ENCODE measurements at places on chromosomes 6 and 20.

GRCh38 chr20:23166563-23166962, 80.4 kb upstream of the CD93 start:
- DNase-seq: no peak

- no peak for DNase-seq
Observed at GRCh38 chr20:62364911-62365736, 2.0 kb downstream of the LAMA5 start.

DNA sequence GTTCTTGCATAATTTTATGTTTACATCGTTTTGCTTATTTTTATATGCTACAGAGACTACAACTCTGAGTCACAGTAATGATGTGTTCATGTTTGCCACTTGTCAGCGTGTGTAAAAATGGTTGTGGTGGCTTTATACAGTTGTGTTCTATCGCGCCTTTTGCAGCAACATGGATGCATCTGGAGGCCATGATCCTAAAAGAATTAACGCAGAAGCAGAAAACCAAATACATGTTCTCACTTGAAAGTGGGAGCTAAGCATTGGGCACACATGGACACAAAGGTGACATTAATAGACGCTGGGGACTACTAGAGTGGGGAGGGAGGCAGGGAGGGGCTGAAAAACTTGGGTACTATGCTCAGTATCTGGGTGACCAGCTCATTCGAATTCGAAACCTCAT, 996 bp upstream of the SEC23B start:
- no peak for DNase-seq

GRCh38 chr6:102895683-102896082, 1502.2 kb downstream of the GRIK2 start:
- no peak for DNase-seq

DNA sequence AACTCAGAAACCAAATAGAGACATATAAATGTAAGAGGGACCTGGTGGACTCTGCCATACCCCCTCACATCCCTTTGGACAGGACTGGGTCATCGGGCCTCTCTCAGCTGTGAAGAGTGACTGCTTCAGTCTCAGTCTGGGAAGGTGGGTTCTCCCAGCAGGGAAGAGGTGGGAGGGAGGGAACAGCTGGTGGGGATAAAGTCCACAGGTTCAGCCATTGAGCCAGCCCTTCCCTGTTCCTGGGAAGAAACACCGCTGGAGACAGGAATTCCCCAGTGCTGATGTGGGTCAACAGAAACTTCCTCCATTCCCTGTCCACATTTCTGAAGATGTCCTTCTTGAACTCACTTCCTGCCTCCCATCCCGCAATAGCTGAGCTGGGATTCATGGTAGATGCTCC, 209.2 kb upstream of the PMEPA1 start:
- no peak for DNase-seq

DNA sequence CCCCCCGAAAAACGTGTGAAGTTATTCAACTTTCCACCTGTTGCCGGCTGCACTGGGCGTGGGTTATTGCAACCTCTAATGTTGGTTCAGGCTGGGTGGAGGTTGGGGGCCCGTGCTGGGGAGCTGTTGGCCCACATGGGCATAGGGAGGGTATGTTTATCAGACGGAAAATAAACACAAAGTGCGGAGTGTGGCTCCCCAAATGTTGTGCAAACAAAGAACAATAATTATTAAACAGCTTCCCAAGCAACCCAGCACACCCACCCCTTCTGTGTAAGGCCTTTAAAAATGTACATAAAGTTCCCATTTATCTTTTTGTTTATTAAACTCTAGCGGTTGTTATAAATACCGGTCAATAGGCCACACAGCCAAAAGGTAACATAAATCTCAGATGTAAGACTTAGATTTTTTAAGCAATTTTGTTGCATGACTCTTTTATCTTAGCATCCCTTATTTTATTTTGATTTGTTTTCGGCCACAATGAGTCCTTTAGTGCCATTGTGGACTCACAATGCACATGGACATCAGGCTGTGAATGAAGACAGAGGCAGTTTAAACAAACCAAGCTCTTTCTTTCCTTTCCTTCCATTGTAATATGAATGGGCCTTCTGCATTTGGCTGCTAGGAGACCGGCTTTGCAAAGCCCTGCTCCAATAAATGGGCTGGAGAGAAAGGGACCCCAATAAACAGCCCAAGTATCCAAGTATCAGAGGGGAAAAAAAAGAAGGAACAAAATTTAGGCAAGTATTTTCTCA, 6.9 kb upstream of the DLL1 start:
- DNase-seq: no peak

All from activated CD4-positive, CD25-positive, alpha-beta regulatory T cell treated with anti-CD3 and anti-CD28 coated beads, Interleukin-2, amount 50 U/mL, for 16 hours (primary cell).